NCI-H774 (cell line): ENCODE measurements at places on chromosomes 4 and X.

GRCh38 chrX:143635915-143636314 lies at the start of gene SLITRK4:
TSS of gene SLITRK4 (minus strand) at chrX:143636101. CDS start at chrX:143631108, 4,993 bp downstream.
- DNase-seq = no peak

DNA sequence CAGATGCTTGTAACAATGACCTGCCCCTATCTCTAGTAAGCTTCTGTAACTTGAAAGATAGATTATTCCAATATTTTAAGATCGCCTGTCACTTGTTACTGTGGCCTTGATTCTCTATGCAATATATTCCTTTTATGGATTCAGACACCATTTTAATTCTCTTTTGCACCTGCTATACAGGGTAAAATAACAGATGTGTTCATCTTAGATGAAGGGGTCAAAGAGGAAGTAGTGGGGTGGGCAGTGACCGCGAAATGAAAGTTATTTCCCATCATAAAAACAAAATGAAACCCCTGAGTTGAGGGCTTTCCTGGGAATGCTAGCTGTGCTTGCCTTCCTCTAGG lies 175.9 kb downstream of the TSPAN5 start:
- no peak for DNase-seq

- no peak for DNase-seq
Measured at GRCh38 chr4:104901438-104901837, 245.2 kb upstream of the TET2 start.

DNA sequence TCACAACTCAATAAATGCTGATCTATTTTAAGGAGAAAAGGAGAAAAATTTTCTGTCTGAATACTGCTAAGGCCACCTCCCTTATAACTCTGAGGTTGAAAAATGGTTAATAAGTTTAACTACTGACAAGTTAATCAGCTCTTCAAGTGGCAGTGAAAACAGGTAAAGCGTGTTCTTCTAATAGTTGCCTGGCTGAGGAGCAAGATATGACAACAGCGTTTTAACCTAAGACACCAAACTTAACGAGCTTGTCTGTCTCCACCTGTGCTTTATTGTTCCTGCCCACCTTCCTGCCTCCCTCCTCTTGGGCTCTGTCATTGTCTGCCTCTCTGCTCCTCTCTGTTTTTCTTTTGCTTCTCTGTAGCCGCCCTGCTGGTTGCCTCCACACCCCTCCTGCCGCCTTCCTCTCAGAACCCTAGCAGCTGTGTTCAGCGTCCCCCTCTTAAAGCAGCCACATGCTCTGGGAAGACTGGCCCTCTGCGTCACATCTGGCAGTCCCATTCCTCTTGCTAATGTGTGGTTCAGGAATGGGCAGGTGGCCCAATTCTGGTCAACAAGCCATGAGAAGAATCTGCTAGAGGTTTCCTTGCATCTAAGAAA lies 4.3 kb upstream of the TSPAN5 start:
- no peak for DNase-seq

- DNase-seq = no peak
Measured at GRCh38 chrX:40508560-40508959, 72.2 kb upstream of the ATP6AP2 start.

DNA sequence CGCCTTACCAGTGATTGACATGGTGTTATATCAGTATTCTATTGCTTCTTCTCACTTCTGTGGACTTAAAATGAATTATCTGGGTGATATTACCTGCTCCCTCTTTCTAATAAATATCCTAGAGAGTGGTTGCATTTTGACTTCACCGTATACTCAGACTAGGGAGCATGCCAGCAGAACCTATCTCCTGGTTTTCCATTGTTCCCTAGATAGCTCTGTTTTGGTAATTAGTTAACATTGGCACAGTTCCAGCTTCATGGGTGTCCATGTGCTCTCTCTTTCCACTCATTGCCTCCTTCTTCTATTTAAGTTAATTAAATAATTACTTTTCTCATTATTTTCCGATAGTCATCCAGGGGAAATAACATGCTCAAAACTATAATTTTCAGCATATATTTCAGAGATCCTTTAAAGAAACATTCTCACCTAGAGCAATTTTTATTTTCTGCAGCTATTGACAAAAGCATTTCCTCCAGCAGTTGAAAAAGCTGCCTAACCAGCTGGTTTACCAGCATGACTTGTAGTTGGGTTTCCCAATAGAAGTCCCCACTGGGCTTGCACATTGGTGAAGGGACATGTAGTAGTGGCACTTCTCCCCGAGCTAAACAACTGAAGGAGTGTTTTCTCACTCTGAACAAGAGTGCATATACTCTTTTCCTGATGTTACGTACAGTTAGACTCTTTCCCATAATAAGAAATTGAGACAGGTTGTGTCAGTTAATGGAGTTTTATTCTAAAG lies 27.9 kb upstream of the PAPSS1 start:
- DNase-seq = peak; percentile 25

DNA sequence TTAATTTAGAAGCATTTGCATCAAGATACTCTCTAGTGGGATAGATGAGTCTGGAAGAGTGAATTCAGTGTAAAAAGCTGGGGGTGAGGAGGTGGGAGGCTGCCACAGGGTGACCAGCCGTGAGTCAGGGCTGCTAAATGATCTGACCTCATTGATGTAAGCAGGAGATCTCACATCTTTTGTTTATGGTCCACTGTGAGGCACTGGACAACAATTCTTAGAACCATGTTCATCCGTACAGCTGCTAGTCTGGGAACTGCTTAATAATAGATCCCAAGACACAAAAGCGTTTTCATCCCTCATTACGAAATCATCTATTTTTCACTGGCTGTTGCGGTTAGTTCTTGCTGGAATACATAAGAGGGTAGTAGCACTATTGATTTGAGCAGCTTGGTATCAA lies 14.1 kb downstream of the KLF3 start:
- DNase-seq = no peak

GRCh38 chrX:40104985-40105834 lies 7.5 kb upstream of the BCOR start:
- no peak for DNase-seq

DNA sequence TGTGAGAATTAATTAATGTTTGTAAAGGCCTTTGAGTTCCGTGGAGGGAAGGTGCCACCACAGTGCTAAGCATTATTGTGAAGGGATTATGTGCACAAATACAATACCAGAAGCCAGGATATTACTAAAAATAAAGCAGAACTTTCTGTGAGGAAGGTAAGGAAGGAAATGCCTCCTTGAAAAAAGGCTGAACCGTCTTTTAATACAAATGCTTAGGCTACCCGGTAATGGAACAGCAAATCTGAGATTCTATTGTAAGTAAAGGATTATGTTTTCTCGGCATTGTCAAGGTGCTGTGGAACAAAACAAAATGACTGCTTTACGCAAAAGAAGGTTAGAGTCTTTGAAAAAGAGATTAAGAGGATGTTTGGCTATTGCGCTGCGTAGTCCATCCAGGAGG lies 57.9 kb upstream of the SPRY1 start:
- DNase-seq = no peak

DNA sequence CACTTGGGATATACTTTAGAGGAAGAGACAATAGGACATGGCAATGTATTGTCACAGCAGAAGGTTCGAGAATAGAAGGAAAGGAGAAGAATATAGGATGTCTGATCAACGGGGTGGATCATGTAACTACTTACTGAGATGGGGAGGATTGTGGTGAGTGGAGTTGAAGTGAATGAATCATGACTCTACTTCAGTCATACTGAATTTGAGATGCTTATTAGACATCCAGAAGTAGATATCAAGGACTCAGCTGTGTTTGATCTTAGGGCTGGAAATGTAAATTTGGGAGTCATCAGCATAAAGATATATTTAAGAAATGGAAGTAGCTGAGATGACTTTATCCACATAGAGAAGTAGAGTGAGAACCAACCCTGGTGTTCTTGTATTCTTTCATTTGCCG lies 29.1 kb upstream of the DHX15 start:
- DNase-seq = no peak

DNA sequence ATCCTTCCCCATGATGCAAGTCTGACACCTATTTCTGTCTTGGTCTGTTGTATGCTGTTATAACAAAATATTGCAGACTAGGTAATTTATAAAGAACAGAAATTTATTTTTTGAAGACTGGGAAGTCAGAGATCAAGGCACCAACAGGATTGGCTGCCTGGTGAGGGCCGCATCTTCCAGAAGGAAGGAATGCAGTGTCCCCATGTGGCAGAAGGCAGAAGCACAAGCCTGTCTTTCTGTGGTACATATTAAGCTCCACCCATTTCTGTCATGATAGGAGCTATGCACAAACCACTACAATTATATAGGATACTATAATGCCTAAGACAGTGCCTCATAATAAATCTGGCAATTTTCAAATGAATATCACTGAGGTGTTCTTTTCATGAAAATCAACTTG lies 502.3 kb upstream of the DIAPH2 start:
- DNase-seq = no peak

DNA sequence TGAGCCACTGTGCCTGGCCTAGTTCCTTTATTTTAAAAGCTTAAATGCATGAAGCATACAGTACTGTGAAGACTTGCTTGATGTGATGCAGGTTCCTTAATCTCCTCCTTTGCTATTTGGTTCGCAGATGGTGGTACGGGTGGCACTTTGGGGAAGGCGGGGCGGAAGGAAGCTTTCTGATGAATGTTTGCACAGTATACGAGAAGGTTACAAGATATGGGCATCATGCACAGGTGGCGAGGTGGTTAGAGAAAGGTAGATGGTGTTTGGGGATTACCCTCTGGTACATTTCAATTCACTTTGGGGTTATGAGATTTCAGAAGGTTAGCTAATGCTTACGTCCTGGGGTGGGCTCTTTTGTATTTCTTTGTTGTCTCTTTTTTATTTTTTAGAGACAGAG lies 17.2 kb downstream of the RHOH start:
- no peak for DNase-seq

DNA sequence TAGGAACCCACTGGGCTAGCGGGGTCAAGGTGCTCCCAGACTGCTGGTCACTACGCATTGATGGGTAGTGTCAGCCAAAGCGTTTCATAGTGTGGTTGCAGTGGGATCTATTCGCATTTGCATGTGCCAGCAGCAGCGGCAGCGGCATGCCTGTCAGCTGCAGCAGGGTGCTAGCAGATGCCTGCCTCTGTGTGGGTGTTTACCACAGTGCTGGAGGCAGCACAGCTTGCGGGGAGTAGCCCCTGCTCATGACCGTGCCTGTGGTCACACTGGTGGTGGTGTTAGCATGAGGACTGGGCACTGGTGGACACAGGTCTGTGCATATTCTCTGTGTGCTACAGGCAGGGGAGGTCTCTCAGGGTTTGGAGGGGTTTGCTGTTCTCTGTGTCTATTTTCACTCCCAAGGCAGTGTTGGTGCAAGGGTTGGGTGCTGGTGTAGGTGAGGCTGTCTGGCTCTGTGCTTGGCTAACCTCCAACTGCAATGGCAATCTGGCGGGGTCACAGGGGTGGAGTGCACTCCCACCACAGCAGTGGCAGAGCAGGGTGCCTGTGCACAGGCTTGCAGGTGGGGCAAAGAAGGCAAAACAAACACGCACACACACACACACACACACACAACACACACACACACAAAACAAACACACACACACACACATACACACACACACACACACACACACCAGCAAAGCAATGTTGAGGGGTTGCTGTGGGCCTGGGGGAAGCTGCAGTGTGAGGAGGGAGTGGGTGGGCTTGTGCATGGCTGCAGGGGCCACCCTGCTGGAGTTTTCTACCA lies 184.4 kb downstream of the GLUD2 start:
- DNase-seq = no peak

DNA sequence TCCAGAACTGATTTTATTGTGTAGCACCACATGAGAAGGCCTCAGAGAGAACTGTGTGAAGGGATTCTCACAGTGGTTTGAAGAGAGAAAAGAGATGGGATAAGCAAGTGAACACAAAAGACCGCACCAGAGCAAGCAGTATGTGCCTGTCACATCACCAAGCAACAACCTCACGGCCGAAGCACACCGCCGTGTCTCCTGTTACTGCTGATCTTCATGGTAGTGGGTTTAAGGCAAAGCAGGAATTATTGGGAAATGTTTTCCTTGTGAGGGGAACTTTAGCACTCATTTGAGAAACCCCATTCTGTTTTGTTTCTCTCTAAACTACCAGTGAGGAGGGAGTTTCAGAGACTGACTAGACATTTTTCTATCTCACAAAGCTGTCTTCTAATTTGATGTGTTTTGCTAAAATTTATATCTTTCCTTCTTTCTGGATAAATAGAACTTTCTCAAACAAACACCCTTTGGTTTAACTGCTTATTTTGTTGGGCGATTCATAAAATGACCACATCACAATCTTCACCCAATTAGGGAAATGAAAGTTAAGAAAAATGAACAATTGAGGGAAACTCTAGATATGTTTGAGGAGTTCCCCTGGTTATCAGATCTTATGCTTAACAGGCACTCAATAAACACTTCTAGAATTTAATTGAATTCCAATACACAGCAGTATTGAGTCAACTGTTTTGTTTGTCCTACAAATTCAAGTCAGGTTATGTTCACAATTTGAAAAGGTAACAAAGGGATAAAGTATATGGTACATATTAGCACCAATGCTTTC lies 16.5 kb downstream of the SH3KBP1 start:
- DNase-seq = no peak

GRCh38 chrX:70052895-70053615 lies 3.3 kb upstream of the AWAT2 start:
- DNase-seq = no peak

GRCh38 chr4:47915378-47915777 lies 995 bp upstream of the NFXL1 start:
- no peak for DNase-seq

- peak; percentile 41 for DNase-seq
Measured at GRCh38 chr4:22686141-22686540, 6.6 kb upstream of the GBA3 start.

DNA sequence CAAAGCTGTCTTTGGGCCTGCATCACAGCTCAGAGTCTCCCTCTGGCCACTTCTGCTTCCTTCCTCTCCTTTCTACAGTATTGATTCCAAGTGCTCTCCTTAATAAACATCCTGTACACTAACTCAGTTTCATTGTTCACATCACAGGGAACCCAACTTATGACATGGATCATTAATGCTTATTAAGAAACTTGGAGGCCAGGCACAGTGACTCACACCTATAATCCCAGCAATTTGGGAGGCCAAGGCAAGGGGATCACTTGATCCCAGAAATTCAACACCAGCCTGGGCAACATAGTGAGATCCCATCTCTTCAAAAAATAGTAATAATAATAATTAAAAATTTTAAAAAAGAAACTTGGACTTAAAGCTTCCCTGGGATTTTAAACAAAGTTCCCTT lies 89.2 kb upstream of the EFHC2 start:
- DNase-seq = no peak

DNA sequence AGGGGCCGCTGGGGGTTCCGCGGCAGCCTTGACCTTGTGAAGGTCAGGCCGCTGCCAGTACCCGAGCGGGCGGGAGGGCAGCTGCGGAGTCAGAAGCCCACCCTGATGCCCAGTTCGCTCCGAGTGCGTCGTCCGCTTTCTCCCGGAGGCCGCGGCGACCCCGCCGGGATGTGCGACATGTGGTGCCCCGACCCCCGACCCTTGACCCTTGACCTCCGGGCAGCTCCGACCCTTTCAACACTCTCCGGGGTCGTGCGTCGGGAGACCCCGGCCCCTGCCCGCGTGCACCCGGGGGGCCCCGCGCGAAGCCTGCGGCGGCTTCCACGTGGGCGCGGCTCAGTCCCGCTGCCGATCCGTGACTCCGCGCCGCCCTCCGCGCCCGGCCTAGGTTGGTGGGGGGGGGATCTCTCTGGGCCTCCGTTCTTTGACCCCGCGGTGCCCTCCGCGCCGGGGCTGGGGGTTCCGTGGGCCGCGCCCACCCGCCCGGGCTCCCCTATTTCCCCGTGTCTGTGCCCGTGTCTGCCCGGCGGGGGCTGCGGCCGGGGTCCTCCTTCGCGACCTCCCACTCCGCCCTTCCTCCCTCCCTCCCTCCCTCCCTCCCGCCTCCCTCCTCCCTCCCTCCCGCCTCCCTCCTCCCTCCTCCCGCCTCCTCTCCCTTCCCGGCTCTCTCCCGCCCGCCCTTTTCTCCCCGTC lies 609 bp upstream of the SLC25A6 start:
- no peak for DNase-seq

GRCh38 chr4:85522277-85522676 lies 47.3 kb downstream of the ARHGAP24 start:
- DNase-seq = no peak
